ENCODE measurements at places on chromosomes 6 and 20.

DNA sequence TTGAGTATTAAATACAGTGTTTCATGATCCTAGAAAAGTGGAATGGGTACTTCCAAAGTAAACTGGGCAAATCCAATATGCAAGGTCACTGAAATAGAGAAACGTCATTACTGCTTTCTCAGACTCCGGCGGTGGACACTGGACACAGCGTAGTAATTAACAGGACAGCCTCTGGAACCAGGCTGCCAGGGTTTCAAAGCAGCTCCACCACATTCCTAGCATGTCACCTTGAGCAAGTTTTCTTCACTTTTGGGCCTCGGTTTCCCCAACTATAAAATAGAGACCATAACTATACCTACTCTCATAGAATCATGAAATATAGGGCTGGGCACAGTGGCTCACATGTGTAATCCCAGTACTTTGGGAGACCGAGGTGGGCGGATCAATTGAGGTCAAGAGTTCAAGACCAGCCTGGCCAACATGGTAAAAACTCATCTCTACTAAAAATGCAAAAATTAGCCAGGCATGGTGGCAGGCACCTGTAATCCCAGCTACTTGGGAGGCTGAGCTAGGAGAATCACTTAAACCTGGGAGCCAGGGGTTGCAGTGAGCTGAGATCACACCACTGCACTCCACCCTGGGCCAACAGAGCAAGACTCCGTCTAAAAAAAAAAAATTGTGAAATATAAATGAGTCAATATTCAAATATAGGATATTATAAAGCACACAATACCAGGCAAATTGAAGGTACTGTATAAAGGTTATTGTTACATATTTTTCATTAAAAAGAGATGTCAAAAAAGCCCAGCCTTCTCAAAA, 24.9 kb downstream of the ARHGAP18 start:
- no peak for DNase-seq

GRCh38 chr20:45069261-45069660, 31.7 kb downstream of the KCNS1 start:
- DNase-seq: no peak

DNA sequence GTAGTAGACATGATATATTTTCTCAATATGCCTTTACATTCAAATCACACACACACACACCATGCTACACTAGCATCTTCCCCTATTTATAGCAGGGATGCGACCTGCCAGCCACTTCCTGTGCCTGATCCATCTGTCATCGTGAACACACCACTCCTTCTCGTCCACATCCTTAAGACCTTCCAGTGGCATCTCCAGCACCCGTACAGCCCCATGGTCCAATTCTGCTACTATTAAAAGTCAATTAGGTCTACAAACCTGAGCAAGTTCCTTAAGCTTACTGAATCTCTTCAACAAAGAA, 54.5 kb downstream of the KIF16B start:
- DNase-seq: no peak

DNA sequence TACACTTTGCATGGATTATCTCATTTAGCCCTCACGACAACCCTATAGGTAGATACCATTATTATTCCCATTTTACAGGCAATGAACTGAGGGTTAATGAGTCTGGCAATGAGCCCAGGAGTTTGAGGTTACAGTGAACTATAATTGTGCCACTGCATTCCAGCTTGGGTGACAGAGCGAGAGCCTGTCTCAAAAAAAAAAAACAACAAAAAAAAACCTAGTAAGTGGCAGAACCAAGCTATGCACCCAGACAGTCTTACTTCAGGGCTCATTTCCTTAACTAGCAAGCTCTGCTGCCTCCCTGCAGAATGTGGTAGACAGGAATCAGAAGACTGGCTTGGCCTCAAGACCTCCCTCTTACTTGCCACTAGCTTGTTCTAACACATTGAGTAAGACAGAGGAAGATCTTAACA, 71.9 kb upstream of the RREB1 start:
- DNase-seq: no peak

GRCh38 chr6:1609041-1609647, 571 bp upstream of the FOXC1 start:
- no peak for DNase-seq

GRCh38 chr20:3735768-3736167, 3.3 kb downstream of the HSPA12B start:
- no peak for DNase-seq

GRCh38 chr6:14498748-14499147, 381.2 kb downstream of the CD83 start:
- DNase-seq: no peak

- no peak for DNase-seq
Observed at GRCh38 chr6:134198093-134198492, 119.8 kb downstream of the SGK1 start.

DNA sequence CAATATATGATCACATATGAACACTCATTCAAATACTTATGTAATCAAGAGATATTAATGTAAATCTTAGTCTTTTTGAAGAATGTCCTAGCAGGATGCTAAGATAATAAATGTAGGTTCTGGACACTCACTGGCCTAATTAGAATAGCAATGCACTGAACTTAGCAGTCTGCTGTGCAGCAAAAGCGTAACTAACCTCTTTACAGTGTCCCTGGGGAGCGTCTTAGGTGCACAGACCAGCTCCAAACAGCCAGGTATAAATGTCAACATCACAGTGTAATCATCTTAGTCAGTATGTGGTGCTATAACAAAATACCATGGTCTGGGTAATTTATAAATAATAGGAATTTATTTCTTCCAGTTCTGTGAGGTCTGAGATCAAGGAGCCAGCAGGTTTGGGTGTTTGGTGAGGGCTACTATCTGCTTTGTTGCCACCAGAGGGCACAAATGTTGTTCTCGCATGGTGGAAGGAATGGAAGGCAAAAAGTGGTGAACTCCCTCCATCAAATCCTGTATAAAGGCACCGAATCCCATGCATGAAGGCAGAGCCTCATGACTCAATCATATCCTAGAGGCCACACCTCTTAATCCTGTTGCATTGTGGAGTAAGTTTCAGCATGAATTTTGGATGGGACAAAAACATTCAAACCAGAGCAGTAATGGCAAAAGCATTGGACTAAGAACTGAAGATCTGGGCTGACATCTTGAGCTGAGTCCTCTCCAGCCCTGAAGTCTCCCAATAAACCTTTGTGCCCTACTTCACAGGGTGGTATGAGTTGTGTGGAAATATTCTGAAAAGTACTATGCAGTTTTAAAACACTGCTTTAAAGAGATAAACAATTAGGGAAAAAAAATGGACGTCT, 41.8 kb upstream of the FOXO3 start:
- DNase-seq: peak; percentile 61

- no peak for DNase-seq
Observed at GRCh38 chr20:35316086-35316485, 23.9 kb upstream of the FAM83C start.

DNA sequence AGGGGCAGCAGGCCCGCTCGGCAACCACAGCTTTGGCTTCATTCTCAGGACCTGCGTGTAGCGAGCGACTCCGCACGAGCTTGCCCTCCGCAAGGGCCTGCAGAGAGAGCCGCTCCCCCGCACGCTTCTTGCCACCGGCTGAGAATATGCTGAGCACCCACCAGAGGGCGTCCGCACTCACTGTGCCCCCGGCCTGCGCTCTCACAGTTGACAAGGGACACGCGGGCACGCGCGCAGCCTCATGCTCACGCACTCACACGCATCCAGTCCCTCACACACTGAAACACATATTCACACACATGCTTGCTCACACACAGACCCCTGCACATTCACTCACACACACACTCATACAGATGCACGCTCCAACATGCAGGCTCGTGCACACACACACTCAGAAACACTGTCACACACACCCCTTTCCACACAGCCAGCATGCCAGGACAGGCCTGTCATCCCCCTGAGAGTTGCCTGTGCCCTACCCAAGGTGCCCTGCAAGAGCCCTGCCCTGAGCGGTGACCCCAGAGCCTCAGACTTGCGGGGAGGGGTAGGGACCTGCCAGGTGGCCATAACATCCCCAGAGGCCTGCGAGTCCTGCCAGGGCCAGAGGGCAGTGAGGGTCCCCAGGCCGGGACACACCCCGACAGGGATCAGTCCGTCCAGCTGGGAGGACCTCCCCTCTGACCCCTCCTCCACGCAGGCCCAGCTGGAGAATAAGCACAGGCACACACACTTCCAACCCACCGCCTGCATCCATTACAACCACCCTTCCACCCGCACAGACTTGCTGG, 174.1 kb downstream of the BMP7 start:
- DNase-seq: peak; percentile 75

- no peak for DNase-seq
Observed at GRCh38 chr20:51542033-51542570, 417 bp downstream of the NFATC2 start.

DNA sequence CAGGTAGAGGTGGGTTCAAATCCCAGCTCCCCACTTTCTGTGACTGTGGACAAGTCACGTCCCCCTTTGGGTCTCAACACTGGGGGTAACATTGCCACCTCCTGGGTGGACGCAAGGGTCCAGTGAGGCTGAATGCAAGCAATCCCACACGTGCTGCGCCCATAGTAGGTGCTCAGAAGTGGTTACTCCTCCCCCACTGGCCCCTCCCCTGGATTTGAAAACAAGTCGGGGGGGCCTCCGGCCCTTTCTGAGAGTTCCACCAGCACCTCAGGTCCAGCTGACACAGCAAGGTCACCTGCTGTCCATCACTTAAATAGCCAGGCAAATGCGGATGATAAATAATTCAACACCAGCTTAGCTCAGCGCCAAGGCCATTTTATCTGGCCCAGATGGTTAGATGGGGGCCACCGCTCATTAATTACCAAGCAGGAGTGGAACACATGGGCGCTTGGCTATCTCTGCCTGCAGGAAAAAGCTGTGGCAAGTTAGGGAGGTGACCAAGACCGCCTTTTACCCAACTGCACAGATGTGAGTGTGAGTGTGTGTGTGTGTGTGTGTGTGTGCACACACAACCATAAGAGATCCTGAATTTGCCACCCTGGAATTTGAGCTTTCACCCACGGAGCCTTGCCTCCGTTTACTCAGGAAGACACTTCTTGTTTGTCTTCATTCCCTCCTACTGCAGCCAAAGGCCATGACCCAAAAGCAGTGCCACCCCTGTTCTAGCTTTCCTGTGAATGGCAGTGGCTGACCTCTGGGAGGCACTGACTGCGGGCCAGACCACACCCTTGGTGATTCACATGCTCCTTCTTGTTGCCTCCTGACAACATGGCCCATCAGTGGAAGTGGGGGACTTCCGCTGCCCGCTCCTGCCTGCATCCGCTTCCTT, 34.7 kb upstream of the KCNB1 start:
- no peak for DNase-seq

GRCh38 chr6:127343809-127344659, 625 bp upstream of the ECHDC1 start:
- peak; percentile 33 for DNase-seq

DNA sequence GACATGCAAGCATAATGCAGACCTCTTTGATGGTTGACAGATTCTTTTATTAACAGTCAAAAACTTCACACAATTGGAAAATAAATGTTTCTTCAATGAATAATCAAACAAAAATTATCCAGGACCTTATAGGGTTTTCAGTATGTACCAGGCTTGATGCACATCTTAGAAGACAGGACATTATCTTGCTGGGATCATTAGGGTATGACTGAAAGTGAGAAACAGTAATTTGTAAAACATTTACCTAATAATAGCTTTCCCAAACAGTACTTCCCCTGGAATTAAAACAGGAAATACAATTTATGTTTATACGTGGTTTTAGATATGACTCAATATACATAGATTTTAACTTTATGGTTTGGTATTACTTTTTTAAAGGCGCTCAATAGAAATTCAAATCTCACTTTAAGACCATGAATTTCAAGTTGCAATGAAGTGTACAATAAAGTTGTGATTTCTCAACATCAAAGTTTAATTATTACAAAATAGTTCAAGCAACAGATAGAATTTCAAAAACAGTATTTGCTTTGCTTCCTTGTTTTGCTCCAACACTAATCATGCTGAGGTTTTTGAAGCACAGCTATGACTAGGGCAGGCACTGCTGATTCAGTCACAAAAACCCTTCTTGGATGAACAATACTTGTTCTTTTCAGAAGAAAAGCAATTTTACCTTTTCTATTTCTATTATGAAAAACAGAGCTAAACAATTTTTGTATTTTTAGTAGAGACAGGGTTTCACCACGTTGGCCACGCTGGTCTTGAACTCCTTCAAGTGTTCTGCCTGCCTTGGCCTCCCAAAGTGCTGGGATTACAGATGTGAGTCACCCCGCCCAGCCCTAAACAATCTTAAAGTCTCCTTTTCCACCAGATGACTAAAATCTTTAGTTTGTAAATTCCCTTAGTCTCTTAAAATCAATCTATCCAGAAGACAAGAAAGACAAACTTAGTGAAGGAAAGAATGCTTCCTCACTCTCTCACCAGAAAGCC, 13.7 kb downstream of the SOD2 start:
- no peak for DNase-seq

DNA sequence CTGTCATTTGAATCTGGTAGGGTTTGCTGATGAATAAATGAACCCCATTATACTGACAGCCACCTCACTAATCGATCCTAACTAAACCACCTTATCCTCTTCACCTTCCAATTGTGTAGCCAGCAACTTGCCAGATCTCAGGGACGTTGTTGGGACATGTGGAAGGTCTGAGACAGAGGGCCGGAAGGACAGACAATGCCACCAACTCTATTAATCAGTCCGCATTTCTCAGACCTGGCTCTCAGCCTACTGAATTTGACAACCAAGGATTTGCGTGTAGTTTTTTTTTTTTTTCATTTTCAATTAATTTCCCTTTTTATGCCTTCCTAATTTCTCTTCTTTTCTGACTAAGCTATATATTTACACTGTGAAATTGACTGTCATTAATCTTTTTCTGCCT, 122.5 kb downstream of the CARMIL1 start:
- DNase-seq: no peak

DNA sequence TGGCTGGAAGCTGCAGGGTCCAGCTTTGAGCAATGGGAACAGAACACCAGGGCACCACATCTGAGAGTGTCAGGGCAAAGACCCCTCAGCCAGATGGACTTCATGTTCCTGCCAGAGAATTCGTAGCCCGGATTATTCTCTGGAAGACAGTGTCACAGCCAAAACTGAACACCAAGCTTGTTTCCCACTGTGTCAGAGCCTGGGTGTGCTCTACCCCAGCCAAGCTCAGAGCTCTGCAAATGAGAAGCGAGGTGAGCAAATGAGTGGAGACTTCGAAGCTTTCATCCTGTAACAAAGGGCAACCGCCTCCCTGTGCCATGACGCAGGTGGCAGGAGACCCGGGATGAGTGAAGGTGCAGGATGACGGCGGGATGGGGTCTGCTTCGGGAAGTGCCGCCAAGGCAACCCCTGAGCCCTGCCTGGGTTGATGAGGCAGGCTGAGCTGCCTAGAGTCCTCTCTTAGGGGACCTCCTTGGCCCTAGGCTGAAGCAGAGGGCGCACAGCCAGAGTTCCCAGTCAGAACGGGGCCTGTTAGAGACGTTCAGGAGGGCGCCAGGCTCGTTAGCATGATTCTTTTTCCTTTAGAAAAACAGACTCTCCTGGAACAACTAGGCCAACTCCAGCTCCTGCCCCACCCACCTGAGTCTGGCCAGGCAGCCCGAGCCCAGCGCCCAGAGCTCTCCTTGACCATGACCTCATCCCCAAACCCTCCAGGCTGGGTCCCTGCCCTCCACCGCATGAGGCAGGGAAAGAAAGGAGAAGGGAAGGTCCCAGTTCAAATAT, 187.7 kb downstream of the SOD2 start:
- no peak for DNase-seq

GRCh38 chr6:129342796-129343195, 367.2 kb downstream of the ARHGAP18 start:
- DNase-seq: no peak

- peak; percentile 51 for DNase-seq
Observed at GRCh38 chr6:158312672-158313397, 570 bp downstream of the TULP4 start.
